ENCODE measurements at places on chromosomes 4 and X.

DNA sequence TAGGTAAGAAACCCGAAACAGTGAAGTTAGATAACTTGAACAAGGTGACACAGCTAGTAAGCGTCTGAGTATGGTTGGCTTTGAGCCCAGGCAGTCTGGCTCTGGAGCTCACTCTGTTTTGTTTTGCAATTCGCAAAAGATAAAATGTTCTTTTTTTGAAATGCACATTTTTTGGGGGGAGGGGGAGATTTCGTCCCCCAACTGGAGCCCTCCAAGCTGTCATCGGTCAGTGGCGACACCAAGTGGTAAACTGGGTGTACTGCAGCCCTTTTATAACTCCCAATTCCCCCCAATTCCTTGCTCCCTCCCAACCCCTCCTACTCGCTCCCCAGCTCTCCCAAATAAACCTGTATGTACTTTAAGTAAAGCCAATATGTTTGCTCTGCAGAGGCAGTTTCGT lies 2.8 kb upstream of the CLCN5 start:
- no peak for DNase-seq

- no peak for DNase-seq
Observed at GRCh38 chr4:158094413-158095134, 78.3 kb downstream of the GASK1B start.

- no peak for DNase-seq
Observed at GRCh38 chr4:1578251-1578773, 105.8 kb downstream of the FAM53A start.

GRCh38 chr4:85869181-85869580 lies 394.2 kb downstream of the ARHGAP24 start:
- no peak for DNase-seq

DNA sequence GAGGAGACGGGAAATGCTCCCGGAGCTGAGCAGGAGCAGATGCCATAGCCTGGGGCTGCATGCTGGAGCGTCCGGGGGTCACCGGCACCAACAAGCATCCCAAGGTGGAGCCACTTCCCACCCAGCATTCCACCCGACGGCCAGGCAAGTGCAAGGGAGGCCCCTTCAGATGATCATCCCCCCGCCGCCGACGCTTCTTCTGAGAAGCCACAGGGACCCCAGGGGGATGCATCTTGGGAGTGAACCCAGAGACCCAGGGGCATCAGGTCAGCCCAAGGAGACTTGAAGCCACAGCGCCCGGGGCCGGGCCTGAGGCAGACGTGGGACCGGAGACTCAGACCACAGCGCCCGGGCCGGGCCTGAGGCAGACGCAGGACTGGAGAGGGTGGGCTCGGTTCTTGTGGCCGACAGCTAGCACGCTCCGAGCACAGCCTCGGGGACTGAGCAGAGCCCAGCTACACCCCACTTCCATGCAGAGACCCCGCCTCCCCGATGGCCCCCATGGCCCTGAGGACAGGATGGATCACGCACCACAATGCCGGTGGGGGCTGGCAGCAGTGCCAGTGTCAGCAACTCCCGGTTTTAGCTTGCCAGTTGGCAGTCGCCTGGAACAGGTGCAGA lies 33.0 kb upstream of the CPLX1 start:
- DNase-seq, result no peak

DNA sequence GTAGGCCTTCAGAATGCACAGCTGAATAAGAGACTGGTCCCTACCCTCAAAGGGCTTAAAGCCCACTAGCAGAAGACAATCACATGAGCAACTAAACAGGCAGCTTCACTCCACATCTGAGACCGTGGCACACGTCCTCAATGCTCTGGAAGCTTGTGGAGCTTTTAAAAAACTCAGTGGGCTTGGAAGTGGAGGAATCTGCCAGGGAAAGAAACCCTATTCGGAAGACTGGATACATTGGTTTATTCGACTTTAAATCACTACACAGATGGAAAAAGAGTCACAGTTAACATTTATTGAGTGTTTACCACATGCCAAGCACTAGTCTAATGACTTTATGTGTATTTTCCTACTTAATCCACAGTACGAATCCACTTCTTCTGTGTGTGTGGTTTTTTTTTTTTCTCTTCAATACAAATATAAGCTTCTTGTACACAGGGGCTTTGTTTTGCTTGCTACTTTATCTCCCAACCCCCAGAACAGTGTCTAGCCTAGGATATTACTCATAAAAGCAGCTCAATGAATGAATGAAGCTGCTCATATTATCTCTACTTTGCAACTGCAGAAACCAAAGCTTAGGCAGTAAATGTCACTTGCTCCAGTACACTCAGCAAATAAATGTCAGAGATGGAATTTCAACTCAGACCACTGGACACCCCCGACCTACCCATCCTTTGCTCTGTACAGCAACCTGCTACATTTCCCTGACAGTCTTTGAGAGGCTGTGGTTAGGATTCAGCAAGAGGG lies 137.7 kb downstream of the LDB2 start:
- no peak for DNase-seq

DNA sequence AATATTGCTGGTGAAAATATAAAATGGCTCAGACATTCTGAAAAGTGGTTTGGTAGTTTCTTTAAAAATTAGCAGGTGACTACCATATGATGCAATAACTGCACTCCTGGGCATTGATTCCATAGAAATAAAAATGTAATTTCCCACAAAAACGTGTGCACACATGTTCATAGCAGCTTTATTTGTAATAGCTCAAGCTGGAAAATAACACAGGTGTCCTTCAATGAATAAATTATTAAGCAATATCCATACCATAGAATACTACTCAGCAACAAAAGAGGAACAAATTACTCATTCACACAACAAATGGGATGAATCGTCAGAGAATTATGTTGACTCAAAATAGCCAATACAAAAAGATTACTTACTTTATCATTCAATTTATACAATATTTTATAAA lies 893.7 kb upstream of the SLIT2 start:
- DNase-seq, result no peak

DNA sequence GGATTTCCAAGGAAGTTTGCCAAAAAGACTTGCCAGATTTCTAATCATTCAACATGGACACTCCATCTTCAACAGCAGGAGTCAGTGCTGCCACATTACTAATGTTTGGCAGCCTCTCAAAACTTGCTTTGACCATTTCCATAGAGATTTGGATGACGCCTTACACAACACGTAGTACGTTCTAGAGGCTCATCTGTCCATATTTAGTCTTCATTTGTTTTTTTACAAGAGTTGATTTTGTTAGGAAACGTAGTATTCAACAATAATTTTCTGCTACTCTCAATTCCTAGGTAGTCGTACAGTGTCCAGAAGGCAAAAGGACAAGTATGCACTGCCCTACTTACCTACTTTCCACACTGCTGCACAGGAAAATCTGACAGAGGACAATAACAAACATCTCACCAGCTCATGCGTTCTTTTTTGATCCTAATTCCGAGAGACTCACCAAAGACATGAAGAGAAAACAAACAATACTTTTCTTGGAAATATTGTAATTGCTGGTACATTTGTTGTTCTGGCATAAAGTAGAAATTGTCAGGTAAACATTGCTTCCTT lies 117.3 kb downstream of the SNCA start:
- no peak for DNase-seq

GRCh38 chr4:173024203-173024602 lies 144.4 kb upstream of the GALNT7 start:
- DNase-seq, result no peak

- DNase-seq, result no peak
Observed at GRCh38 chr4:107825072-107825824, 516 bp downstream of the SGMS2 start.

DNA sequence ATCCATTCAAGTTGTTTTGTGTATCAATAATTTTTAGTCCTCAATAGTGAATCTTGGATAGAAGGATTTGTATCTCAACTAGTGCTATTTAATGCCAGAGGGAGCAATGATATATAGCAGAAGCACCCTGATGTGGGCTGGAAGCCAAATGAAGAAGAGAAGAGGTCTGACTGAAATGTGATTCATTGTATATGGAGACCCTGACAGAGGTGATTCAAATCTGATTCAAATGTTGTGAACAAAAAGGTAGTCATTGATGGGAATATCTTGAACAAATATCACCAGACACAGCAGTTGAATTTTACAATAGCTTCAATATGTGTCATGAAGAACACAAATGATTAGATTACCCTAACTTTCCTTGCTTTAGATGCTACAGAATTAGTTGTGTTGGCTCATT lies 27.5 kb upstream of the SULT1B1 start:
- no peak for DNase-seq

DNA sequence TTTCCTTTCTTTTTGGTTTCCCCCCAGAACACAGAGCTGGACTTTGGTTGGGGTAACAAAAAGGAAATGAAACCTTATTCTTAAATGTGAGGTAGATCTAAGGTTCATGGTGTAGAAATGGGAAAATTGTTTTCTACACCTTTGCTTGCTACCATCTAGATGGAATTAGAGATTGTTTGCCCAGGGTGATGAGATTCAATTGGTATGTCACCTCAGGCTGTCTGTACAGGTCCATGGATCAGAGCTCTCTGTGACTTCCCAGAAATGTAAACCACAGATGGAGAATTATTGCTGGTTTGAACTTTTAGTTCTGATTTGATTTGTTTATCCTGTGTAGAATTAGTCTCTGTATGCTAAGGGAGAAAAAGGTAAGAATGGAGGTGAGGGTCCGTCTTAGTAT lies 146.7 kb downstream of the PCDH7 start:
- DNase-seq, result no peak

GRCh38 chr4:90174621-90175023 lies 47.4 kb downstream of the CCSER1 start:
- no peak for DNase-seq

- DNase-seq, result no peak
Observed at GRCh38 chr4:42167709-42168108, 15.3 kb upstream of the BEND4 start.

DNA sequence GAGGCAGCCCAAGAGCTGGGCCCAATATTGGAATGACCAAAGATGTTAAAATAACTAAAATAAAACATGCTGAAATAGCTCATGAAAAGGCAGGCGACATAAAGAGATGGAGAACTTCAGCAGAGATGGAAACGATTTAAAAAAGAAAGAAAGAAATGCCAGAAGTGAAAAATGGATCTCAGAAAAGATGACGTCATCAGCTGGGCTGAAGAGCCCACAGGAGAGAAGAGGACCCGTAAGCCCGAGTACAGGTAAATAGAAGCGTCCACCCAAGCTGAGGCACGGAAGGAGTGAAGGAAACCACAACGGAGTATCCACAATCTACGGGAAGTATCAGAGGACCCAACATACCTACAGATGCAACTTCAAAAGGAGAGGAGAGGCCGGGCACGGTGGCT lies 112.8 kb downstream of the AFAP1 start:
- no peak for DNase-seq

DNA sequence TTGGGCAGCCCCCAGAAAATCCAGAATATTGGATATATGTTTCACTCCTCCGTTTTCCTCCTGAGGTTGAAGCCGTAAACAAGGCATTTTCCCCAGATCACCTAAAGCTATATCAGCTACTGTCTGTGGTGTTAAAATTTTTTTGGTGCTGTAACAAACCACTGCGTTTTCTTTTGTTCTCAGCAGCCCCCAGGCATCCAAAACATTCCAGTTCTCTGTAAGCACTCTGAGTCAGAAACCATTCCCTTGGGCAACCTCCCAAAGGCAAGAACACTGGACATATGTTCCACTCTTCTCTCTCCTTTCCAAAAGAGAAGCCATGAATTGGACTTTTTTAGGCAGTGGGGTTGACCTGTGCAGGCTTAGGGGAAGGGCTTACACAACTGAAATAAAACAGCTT lies 310.9 kb downstream of the MID1IP1 start:
- no peak for DNase-seq

- no peak for DNase-seq
Observed at GRCh38 chr4:31016322-31017061, 296.3 kb downstream of the PCDH7 start.

GRCh38 chr4:13539047-13539618 lies 5.2 kb downstream of the NKX3-2 start:
- no peak for DNase-seq

- no peak for DNase-seq
Observed at GRCh38 chrX:22237479-22237878, 35.2 kb upstream of the CBLL2 start.

- no peak for DNase-seq
Observed at GRCh38 chr4:64158648-64159326, 250.5 kb downstream of the TECRL start.

- DNase-seq, result no peak
Observed at GRCh38 chrX:77446908-77447652, at the start of gene FGF16. FGF16 (plus strand) TSS chrX:77447389; CDS start chrX:77447675, 286 bp downstream.

GRCh38 chr4:155569960-155570515 lies 96.6 kb upstream of the GUCY1A1 start:
- no peak for DNase-seq

DNA sequence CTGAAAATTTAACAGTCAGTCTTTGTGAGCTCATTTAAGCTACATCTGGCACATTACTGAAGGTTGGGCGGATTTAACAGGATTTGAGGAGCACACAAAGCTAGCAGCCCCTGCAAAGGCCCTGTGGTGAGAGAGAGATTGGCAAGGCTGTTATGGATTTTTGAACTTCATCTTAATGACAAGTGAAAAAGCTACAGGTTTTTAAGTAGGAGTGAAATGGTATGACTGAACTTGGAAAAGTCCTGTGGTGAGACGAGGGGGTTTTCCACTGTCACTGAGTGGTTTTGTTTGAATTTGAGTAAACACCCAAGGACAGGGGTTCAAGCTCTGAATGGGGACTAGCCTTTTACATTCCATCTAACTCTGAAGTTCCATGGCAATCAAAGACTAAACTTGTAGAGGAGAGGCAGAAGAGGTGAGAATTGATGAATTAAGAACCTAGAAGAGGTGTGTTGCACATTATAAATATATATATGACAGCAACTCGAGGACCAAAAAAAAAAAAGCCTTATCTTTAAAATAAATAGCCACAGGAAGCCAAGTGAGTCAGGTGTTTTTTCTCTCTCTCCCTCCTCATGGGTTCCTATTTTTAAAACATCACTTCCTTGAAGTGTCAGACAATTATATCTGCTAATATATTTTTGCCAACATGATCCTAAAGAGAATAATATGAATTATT lies 47.8 kb upstream of the CLNK start:
- DNase-seq, result no peak

GRCh38 chr4:40976343-40976742 lies 226.6 kb downstream of the NSUN7 start:
- DNase-seq, result no peak

- DNase-seq, result no peak
Observed at GRCh38 chrX:118660085-118660484, 67.3 kb upstream of the IL13RA1 start.

- DNase-seq, result no peak
Observed at GRCh38 chr4:175109933-175110332, 191.8 kb downstream of the ADAM29 start.

DNA sequence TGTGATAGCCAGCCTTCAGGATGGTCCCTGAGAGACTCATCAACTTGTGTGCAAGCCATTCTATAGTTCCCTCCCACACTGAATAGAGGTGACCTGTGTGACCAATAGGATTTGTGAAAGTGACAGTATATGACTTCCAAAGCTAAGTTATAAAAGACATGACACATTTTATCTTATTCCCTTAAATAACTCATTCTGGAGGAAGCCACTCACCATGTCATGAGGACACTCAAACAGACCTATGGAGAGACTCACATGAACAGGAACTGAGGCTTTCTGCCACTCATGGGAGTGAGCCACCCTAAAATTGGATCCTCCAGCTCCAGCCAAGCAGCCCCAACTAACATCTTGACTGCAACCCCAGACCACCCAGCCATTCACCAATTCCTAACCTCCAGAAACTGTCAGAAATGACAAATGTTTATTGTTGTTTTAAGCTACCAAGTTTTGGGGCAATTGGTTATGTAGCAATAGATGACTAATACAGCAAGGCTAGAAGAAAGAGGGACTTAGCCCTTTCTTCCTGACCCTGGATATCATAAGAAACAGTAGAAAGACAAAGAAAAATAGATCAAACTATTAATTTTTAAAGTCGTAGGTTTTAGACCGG lies 9.0 kb upstream of the CHIC2 start:
- DNase-seq, result no peak

- no peak for DNase-seq
Observed at GRCh38 chr4:13296986-13297385, 187.2 kb downstream of the RAB28 start.
